Pancreas (tissue), 10 donors: ENCODE measurements at places on chromosomes 7 and 10.
A peak's percentile ranks its signal among the peaks of the same experiment; 100 is the strongest.

GRCh38 chr7:134462337-134462925, 3.5 kb upstream of the AKR1B1 start:
- no peak for DNase-seq
- H3K4me1 ChIP-seq = no peaks in the 10 kb centered on the region
- no peaks in the 10 kb centered on the region for H3K36me3 ChIP-seq
- H3K4me3 ChIP-seq = no peak overlapping the region

GRCh38 chr10:84195044-84195830, 900 bp downstream of the CDHR1 start:
- DNase-seq = no peak
- H3K4me1 ChIP-seq = peaks cover 5% of the 10 kb centered on the region
- H3K36me3 ChIP-seq = no peaks in the 10 kb centered on the region
- no peaks in the 10 kb centered on the region for H3K27me3 ChIP-seq

DNA sequence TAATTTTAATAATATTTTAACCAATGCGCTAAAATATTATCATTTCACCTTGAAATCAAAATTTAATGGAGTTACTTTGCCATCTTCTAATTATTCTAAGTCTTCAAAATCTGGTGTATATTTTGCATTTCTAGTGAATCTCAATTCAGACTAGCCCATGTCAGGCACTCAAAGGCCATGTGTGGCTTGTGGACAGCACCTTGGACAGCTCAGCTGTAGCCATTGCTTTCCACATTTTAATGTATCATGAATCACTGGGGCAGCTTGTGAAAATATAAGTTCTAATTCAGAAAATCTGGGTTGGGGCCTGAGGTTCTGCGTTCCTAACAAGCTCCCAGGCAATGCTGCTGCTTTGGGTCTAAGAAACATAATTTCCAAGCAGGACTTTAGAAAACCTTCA, 57.2 kb downstream of the MGAM2 start:
- no peak overlapping the region for H3K27ac ChIP-seq
- H3K4me1 ChIP-seq = no peaks in the 10 kb centered on the region
- no peaks in the 10 kb centered on the region for H3K27me3 ChIP-seq
- H3K4me3 ChIP-seq = no peak overlapping the region

GRCh38 chr7:35362341-35362740, 108.4 kb upstream of the TBX20 start:
- no peaks in the 10 kb centered on the region for H3K27me3 ChIP-seq
- no peak for DNase-seq
- H3K27ac ChIP-seq = no peak overlapping the region
- no peaks in the 10 kb centered on the region for H3K4me1 ChIP-seq
- H3K4me3 ChIP-seq = no peak overlapping the region

DNA sequence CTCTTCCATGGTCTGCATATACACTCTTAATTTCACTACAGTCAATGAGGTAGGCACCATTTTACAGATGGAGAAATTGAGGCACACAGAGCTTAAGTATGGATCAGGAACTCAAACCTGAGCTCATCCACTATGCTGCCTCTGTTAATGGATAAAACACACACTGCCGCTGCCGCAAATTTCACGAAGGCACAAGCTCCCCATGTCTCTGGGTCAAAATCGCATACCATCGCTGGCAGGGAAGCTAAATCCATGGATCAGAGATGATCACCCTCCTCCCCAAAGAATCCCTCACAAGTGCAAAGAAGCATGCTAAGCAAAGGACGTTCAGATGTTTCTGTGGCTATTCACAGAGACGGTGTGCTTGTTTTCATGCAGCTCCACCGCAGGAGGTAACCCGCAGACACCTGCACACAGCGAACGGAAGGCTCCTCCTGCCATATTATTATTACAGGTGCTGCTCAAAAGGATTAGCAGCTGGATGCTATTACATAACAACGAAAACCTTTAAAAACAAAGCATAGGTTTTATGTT, 109.3 kb downstream of the UBE2H start:
- DNase-seq = no peak
- no peaks in the 10 kb centered on the region for H3K27me3 ChIP-seq
- H3K27ac ChIP-seq = no peak overlapping the region
- H3K4me3 ChIP-seq = no peak overlapping the region
- peaks cover 32% of the 10 kb centered on the region for H3K4me1 ChIP-seq

DNA sequence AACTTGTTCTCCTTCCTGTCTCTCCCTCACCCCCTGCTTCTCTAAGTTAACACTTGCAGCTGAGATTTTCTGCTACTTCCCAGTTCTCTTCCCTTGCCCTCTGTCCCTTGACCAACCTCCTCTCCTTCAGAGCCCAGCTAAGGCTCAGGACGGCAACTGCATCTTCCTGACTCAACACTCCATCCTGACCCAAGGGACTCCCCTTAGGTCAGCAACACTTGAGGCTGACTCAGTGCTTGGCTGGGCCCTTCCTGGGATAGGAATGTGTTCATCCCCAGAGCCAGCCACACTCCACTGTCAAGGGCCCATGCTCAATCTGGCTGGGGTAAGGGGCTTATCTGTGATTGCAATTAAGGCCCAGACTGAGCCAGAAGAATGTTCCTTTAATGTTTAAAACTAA, 3.4 kb downstream of the CALHM2 start:
- H3K36me3 ChIP-seq = peaks cover 17% of the 10 kb centered on the region
- no peaks in the 10 kb centered on the region for H3K27me3 ChIP-seq
- H3K27ac ChIP-seq = no peak overlapping the region
- H3K4me3 ChIP-seq = no peak overlapping the region
- H3K4me1 ChIP-seq = peaks cover 4% of the 10 kb centered on the region
- DNase-seq = no peak

- H3K4me3 ChIP-seq = no peak overlapping the region
- no peak for DNase-seq
- no peaks in the 10 kb centered on the region for H3K27me3 ChIP-seq
- H3K36me3 ChIP-seq = no peaks in the 10 kb centered on the region
- H3K4me1 ChIP-seq = no peaks in the 10 kb centered on the region
- H3K27ac ChIP-seq = no peak overlapping the region
Observed at GRCh38 chr7:80536426-80536825, 24.6 kb upstream of the GNAT3 start.

DNA sequence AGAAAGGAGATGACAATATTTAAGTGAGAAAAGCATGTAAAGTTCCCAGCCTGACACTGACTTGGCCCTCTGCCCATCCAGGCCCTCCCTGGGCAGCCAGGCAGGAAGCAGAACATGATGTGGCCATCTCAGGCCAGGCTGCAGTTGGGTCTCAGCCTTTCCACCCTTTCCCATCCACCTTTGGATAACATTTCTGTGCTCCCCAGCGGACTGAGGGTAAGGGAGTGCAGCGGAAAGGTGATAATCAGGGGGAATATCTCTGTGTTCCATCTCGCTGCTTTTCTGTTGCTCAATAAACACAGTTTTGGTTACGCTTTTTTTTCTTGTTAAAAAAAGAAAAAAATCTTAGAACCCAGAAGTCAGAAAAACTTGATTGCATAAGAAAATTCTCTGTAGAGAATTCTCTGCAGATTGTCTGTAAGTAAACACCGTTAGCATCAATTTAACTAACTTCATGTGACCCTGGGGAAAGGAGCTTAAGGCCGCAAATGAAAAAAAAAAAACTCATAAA, 37.2 kb upstream of the TARP start:
- no peaks in the 10 kb centered on the region for H3K4me1 ChIP-seq
- H3K27me3 ChIP-seq = no peaks in the 10 kb centered on the region
- H3K27ac ChIP-seq = no peak overlapping the region
- no peaks in the 10 kb centered on the region for H3K36me3 ChIP-seq

DNA sequence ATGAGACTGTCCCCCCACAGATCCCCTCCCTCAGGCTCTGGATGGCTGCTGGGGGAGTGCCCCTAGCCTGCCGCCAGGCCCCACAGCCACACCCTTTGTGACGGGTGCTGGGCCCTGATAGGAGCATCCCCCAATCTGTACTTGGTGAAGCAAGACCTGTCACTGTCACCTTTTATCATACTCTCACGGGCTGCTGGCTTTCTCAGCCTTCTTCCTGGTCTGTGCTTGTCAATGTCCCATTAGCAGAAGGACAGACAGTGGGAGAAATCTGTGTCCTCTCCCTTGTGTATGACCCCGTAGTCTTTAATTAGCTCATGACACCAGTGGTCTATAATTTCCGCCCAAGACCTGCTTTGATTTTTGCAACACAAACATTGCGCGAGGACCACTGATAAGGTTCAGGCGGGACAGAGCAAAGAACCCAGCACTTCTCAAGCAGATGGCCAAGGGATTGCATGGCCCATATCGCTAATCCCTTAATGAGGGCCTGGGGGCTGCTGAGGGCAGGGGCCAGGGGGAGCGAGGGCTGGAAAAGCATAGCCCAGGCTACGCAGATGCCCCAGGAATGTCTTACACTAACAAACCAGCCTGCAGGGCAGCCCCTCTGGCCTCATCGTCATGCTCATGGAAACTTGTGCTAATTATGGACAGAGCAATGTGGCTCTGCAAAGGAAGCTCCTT, 127.8 kb downstream of the PTPN20 start:
- no peak for DNase-seq
- H3K4me3 ChIP-seq = no peak overlapping the region
- no peaks in the 10 kb centered on the region for H3K36me3 ChIP-seq

- H3K36me3 ChIP-seq = no peaks in the 10 kb centered on the region
- H3K27ac ChIP-seq = no peak overlapping the region
- H3K27me3 ChIP-seq = no peaks in the 10 kb centered on the region
- DNase-seq = no peak
- H3K4me1 ChIP-seq = no peaks in the 10 kb centered on the region
- H3K4me3 ChIP-seq = no peak overlapping the region
Observed at GRCh38 chr10:22544325-22545068, 169.9 kb downstream of the PIP4K2A start.

DNA sequence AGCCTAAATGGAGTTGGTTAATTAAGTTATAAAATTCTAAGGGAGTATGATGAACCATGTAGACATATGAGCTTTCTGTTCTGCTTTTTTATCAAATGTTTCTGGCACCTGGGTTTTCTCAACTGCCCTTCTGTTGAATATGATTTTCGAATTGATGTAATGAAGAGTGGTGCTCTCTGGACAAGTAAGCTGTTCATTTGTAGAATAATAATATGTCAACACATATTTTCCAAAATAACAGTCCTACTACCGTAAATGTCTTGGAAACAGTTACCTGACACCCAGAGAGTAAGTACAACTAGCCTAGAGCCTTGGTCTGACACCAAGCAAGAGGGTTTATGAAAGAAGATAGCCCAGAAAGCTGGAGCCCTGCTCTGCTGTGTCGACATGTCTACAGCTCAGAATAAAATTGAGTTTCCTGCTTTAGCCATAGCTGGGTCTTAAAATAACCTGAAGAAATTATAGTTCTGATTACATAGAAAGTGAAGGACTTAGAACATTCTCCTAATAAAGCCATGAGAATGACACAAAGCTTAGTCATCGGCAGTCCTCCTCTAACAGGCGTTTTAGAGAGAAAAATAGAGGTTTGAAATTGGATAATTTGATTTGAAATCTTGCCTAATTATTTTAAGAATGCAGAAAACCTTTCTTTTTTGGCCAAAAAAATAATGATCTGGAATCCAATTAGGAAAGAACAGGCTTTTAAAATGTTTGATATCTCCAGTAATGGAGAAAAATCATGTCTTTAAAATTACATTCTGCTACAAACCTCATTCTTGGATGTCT, 25.1 kb downstream of the HDAC9 start:
- DNase-seq = no peak
- no peak overlapping the region for H3K27ac ChIP-seq
- H3K36me3 ChIP-seq = no peaks in the 10 kb centered on the region
- H3K4me1 ChIP-seq = no peaks in the 10 kb centered on the region
- no peak overlapping the region for H3K4me3 ChIP-seq

DNA sequence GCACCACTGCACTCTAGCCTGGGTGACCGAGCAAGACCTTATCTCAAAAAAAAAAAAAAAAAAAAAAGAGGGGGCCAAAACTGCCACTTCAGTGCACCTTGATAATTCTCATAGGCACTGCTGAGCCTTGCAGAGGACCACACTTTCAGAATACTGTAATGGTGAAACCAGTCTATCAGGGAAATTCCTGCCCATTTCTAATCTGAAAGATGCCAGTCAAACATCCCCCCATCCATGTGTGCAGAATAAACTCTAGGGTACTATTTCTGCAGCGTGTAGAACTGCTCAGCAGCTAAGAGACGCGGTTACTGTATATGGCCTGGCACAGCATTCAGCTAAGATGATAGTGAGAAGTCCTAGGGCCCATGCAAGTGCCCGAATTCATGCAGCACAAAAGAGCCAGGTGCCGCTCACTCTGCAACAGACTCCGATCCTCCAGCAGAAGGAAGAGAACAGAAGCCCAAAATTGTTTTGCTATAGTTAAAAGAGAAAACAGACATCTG, 286.8 kb upstream of the KLF14 start:
- H3K4me1 ChIP-seq = peaks cover 3% of the 10 kb centered on the region
- H3K4me3 ChIP-seq = no peak overlapping the region
- no peaks in the 10 kb centered on the region for H3K27me3 ChIP-seq
- H3K36me3 ChIP-seq = no peaks in the 10 kb centered on the region

- no peak overlapping the region for H3K27ac ChIP-seq
Observed at GRCh38 chr7:87599336-87599735, 1.3 kb downstream of the ABCB1 start.

DNA sequence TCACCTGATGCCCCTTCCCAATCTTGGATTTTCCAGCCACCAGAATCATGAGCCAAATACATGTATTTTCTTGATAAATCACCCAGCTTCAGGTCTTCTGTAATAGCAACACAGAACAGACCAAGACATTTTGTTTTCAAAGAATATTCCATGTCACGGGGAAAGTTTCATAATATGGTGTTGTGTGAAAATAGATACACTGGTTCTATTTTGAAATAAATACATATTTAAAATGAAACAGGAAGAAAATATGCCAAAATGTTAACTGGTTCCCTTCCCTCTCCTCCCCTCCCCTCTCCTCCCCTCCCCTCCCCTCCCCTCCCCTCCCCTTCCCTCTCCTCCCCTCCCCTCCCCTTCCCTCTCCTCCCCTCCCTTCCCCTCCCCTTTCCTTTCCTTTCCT, 30.3 kb upstream of the CAMK1D start:
- no peak for DNase-seq
- H3K27ac ChIP-seq = no peak overlapping the region
- H3K36me3 ChIP-seq = no peaks in the 10 kb centered on the region
- no peaks in the 10 kb centered on the region for H3K27me3 ChIP-seq
- no peaks in the 10 kb centered on the region for H3K4me1 ChIP-seq
- H3K4me3 ChIP-seq = no peak overlapping the region

- no peaks in the 10 kb centered on the region for H3K36me3 ChIP-seq
- no peaks in the 10 kb centered on the region for H3K27me3 ChIP-seq
- peaks cover 12% of the 10 kb centered on the region for H3K4me1 ChIP-seq
- peak overlapping the region; percentile 98 for H3K27ac ChIP-seq
- DNase-seq = peak; percentile 72
- H3K4me3 ChIP-seq = peak overlapping the region; percentile 55
Observed at GRCh38 chr10:70405037-70405824, 1.3 kb downstream of the EIF4EBP2 start.

- DNase-seq = no peak
- no peaks in the 10 kb centered on the region for H3K27me3 ChIP-seq
- H3K4me3 ChIP-seq = no peak overlapping the region
- H3K4me1 ChIP-seq = no peaks in the 10 kb centered on the region
Observed at GRCh38 chr7:130232209-130232608, 24.5 kb downstream of the SSMEM1 start.

GRCh38 chr7:87993269-87993668, 59.2 kb downstream of the ADAM22 start:
- no peak for DNase-seq
- H3K4me3 ChIP-seq = no peak overlapping the region
- H3K27ac ChIP-seq = no peak overlapping the region
- no peaks in the 10 kb centered on the region for H3K27me3 ChIP-seq
- no peaks in the 10 kb centered on the region for H3K4me1 ChIP-seq
